Anterior cingulate cortex (tissue), 58 donors: ENCODE measurements at places on chromosomes 16 and 17.
A peak's percentile ranks its signal among the peaks of the same experiment; 100 is the strongest.

DNA sequence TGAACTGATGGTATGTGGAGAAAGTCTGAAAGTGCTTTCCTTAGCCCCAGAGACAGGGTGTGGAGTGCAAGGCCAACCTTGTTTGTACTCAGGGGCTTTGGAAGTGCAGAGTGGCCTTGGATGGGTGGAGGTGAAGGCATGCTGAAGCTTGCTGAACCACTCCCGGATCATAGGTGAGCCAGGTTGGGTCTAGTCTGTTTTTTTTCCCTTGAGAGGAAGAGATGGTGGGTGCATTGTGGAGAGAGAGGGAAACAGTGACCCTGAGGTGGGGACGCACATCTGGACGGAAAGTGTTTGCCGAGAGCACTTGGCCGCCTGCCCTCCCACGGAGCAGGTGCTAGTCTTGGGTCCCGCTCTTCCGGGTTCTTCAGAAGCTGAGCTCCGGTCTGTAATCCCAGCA is 12.5 kb downstream of the ABAT start:
- DNase-seq = no peak

DNA sequence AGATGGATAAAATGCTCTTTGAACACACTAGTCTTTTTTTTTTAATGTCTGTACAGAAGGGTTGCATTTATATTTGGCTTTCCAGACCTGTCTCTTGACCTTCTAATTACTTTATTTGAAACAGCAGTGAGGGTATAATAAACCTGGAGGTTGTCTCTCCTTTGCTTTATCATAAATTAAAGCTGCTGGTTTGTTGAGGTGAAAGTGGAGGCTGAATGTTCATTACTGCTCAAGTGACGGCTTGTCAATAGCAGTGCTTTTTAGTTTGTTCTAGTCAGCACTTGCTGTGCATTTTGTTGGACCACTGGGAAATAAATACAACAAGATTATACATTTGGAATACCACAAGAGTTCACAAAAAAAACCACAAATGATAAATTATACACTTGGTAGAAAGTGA is 264.2 kb downstream of the IRX3 start:
- no peak for DNase-seq

GRCh38 chr17:78272914-78273258 is 41.5 kb downstream of the TMEM235 start:
- DNase-seq = no peak

- no peak for DNase-seq
Measured at GRCh38 chr17:63023049-63023448, 57.0 kb downstream of the TANC2 start.

- no peak for DNase-seq
Measured at GRCh38 chr17:41957031-41957868, 9.3 kb upstream of the CNP start.

DNA sequence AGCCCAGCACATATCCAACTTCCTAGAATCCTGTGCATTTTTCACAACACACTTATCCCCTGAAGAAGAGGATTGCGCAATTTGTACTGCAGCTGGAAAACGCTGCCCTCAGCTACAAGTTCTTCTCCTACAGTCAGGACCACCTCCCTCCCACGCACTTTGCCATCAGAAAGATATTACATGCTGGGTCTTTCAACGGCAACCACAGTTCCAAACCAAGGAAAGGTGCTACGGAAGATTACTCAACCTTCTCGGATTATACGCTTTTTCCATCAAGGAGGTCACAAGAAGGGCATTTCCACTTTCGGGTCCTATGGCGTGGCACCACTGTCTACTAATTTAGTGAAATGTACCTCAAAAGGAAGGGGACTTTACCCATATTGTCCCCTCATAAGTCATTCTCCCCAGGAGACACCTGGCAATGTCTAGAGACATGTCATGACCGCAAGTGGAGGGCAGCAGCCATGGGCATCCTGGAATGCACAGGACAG is 35.2 kb downstream of the USP7 start:
- no peak for DNase-seq

DNA sequence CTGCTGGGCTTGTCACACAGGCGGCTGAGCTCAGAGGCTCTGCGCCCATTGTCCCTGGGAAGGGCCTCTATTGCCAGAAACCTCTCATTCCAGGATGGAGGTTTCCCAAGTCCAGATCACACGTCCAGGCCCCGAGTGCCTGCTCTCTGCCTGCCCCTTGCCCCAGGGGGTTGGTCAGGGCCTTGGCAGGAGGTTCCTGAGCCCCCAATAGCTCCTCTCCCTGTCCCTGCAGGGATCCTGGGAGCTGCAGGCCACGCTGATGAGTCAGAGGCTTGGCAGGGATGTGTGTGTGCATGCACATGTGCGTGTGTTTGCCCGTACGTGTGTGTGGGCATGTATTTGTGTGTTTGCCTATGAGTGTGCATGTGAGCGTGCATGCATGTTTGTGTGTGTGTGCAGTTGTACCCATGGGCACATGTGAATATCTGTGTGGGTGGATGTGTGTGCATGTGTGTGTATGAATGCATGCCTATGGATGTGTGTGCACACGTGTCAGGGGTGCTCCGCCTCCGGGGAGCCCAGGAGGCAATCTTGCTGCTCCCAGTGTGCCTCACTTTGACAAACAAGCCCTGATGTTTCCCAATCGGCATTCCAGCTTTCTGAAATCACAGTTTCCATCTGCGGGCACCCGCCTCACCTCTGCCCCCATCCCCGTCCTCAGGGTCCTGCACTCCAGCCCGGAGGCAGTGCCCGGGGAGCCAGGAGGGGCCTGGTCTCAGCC is 98.4 kb upstream of the GSE1 start:
- peak; percentile 75 for DNase-seq

- no peak for DNase-seq
Measured at GRCh38 chr16:15970743-15971439, 21.5 kb downstream of the ABCC1 start.

DNA sequence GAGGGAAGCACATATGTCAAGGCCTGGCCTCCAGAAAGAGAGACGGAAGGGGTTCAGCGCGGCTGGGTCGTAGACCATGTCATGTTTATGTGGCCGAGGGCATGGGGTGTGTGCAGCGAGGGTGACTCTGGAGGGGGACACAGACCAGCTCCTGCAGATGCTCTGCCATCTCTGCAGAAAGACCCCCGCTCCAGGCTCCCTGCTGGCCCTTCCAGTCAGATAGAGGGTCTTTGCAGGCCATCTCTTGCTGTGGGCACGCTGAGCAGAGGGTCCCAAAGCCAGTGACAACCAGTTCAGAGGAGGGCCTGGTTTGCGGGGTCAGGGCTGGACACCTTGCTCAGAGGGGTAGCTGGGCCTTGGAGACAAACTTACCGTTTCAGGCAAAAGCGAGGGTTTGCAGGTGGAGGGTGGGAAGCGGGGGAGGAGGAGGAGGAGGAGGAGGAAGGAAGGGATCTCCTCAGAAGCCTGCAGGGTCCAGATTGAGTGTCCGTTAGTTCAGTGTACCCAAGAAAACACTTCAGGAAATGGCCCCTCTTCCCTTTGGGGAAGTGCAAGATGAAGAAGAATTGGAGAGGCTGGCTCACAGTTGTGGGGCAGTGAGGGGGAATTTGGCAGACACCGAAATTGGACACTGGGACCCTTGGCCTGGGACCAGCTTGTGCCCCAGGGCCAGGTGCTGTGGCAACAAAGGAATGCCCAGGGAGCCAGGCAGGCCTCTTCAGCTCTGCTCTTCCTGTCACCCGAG is 102.8 kb downstream of the CMIP start:
- no peak for DNase-seq

DNA sequence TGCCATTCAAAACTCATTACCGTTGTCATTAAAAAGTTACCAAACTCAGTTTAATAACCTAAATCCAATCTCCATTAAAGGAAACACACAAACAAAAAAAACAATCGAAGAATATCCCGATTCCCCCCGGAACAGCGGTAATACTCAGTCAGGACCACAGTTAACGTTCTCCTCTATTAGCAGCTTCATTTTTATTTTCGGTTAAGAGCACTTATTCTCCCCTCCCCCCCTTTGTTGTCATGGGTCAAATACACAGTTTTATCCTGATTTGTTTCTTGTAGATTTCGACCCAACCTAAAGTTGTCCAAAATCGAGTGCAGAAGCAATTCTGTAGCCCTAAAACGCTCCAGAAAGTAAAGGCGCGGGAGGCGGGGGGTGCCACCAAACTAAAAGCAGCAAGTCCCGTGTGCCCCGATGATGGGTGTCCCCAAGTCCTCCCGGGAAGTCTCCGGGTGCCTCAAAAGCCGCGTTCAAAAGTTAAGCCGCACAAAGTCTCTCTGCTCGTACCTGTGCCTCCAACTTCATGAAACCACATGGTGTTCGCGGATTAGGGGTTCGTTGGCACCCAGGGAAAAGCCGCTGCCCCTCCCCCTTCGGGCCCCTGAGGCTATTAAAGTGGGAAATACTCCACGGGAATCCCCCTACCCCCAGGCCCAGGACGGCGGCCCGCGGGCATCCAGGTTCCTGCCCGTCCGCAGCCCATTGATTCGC is 996 bp downstream of the SUMO2 start:
- no peak for DNase-seq

DNA sequence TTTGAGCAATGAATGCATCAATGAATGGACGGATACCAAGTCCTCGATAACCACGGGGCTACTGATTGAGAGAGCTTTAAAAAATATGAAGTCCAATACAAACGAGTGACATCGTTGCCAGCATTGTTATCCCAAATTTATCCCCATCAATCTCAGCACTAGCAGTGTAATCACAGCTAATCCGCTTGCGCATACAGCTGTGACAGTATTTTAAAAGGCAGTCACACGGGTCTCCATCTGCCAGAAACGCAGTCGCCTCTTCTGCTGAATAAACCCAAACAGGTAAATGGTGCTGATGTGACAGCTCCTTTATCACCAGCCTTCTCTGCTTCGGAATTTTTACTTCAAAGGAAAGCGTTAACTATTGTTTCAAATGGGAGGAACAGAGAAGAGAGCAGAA is 311.1 kb downstream of the XYLT1 start:
- no peak for DNase-seq

DNA sequence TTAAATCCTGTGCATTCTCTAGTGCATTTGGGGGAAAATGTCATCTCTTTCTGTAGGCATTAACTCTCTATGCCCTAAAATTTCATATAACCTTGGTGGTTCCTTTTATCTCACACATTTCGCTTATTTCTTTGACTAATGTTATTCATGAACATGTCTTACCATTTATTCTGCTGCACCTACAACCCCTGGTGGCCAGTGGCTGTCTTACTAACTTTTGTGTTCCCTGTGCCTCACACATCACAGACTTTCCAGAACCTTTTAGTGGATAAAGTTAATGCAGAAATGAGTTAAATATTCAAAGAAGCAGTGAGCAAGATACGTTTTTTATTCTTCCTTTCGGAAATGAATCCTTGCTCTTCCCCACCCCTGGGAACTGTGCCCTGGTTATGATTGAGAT is 111.9 kb downstream of the CDH13 start:
- no peak for DNase-seq

DNA sequence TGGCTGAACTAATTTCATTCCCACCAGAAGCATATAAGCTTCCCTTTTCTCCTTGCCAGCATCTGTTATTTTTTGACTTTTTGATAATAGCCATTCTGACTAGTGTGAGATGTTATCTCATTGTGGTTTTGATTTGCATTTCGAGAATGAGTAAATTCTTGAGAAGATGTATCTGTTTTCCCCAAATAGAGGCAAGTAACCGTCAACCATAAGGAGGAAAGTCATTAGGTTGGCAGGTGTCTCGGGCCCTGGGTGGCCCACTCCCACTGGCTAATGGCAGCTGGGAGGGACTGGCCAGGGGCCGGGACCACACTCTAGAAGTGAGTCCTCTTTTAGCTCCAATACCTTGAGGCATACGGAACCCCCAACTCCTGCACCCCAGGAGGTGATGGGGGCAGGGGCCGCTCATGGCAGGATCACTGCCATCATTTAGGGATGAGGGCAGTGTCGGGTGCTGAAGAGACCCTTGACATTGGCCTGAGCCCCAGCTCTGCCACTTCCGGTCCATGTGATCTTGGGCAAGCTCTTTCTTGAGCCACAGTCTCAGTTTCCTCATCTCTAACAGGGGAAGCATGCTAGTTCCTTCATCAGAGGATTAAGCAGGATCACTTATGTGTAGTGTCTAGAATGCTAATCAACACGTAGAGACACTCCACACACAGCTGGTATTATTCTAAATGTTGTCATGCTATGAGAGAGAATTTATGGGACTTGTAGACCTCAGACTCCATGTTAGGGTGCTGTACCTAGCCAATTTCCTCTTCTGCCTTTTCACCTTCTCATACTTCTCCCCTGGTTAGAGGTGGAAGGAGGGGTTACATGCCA is 44.3 kb downstream of the RGS9 start:
- no peak for DNase-seq

DNA sequence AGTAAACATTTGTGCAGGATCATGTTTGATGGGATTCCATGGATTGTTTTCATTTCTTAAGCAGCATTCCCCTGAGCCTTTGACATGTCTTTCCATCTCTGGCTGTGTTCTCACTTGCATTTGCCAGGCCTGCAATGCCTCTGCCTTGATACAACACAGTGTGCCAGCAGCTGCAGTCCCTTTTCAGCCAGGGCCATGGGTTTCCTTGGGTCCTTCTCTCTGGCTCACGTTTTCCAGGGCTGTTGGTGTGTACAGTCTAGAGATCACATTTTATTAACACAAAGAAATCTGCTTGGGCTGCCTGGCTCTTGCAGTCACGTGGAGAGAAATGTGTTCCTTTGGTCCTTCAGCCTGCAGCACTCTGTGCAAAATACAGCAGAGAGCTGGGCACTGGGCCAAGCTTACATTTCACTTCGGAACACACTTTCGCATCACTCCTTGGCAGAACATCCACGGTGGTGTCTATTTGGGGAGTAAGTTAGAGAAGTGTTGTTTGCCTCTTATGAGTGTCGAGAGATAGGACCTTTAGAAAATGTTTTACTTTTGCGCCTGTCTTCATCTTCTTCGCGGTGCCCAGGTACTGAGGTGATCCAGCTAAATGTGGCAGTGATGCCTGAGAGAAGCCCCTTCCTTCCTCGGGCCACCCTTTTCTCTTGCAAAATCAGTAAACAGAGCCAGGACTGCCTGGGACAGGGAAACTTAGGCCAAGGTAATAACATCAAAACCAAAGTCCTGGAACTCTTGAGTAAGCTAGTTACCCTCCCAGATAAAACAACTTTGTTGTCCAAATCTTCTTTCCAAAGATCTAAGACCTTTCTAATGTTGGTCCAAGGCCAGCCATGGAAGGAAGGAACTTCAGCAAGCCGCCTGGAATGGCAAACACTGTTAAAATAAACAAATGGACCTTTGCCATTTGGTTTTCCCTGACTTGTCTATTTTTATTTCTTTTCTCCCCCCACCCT is 20.9 kb downstream of the HLF start:
- DNase-seq = peak; percentile 65

- no peak for DNase-seq
Measured at GRCh38 chr17:58402679-58403078, 14.7 kb downstream of the RNF43 start.

DNA sequence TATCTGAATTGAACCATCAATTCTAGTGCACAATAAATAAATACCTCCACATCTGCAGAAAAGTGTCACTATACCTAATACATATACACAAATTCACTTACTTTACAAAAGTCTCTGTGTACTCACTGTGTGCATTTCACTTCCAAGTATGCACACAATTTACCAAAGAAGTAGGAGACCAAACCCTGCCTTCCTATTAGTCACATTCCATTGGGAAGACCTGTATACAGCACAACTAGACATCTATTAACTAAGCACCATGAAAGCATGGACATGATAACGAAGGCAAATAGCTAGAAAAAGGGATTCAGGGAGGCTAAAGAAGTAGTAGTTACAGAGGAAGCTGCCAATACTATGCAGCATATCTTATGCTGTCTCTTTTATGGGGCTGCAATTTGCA is 139.5 kb downstream of the SNX11 start:
- no peak for DNase-seq
